Stimulated activated naive CD8-positive, alpha-beta T cell treated with anti-CD3 and anti-CD28 coated beads, Interleukin-15, amount 100 ng/mL, for 72 hours (primary cell): ENCODE measurements at places on chromosomes 11 and 22.

DNA sequence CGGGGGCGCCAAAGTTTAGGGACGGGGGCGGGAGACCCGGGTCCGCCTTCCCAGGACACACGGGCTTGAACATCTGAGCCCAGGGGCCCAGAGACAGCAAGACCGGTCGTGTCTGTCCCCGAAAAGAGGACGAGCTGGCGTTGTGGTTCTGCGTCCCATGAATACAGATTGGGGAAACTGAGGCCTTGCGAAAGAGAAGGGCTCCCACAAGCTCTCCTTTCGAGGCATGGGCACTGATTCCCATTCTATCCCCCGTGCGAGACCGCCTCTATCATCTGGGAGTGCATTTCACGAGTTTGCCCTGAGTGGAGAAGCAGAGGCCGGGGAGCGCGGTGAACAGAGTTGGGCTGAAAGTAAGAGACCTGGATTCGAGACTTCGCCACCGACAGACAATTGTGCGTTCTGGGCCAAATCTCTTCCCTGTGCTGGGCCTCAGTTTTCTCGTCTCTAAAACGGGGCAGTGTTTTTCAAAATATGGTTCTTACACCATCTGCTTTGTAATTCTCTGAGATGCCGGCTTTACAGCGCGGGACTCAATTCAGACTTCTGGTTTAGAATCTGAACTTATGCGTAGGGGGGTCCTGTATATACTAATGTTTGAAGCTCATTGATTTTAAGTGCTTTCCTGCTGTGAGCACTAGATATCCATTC is 471 bp downstream of the RNF185 start:
- no peak for DNase-seq

DNA sequence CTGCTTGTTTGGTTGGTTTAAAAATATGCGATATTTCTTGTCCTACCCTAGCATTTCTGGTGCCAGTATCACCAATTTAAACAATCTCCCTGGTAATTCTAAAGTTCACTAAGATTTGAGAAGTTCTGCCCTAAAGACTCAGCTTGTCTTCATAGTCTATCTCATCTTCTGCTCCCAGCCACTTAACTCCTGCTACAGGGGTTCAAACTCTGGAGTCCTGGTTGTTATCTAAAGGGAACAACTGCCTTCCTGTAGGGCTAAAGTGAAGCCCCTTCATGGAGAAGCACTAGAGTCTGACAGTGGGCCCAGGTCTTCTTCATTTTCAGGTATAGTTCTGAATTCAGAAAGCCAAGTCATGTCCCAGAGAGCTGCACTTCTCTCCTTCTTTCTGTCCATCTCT is 73.2 kb downstream of the CTNND1 start:
- no peak for DNase-seq

DNA sequence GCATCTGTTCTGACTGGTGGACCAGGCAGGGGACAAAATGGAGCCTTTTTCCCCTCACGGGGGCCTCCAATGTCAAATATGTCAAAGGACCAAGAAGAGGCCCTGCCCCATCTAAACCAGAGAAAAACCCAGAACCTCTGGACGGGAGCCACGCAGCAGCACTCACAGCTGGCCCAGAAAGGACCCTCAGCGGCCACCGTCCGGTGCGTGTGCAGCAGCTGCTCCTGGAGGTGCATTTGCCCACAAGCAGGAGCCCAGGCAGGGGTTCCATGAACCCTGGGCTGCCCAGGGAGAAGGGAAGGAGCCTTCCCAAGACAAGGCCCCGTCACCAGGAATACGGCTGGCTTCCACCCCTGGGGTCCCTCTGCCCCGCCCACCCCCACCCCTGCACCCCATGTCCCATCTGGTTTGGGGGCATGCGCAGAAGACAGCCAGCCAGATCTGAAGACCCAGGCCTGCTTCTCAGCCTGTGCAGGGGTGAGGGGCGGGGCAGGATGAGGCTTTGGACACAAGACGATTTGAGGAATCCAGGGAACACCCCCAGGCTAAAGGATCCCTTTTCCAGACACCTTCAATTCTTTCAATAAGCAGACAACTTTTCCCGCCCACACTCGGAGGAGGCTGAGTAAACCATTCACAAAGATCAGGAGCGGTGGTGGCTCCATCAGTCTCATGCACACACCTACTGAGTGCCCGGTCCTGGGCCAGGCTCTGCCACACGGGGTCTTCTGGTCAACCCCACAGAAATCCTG is 423.1 kb downstream of the SHANK2 start:
- no peak for DNase-seq

GRCh38 chr11:122642472-122642922 is 13.0 kb upstream of the UBASH3B start:
- DNase-seq: no peak

DNA sequence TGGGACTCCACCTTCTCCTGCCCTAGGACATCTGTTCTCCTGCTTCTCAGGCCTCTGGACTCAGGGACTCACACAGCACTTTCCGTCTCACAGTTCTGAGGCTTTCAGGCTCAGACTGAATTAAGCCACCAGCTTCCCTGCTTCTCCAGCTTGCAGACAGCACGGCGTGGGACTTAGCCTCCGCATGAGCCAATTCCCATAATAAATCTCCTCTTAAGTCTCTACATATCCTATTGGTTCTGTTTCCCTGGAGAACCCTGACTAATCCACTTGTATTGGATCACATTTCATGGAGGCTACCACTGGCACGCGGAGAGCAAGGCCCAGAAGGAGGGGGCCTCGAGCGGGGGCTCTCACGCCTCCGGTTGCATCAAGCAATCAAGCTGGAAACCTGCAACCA is 1313.6 kb downstream of the TBC1D22A start:
- no peak for DNase-seq

GRCh38 chr11:26418386-26418912 is 86.5 kb downstream of the ANO3 start:
- no peak for DNase-seq

DNA sequence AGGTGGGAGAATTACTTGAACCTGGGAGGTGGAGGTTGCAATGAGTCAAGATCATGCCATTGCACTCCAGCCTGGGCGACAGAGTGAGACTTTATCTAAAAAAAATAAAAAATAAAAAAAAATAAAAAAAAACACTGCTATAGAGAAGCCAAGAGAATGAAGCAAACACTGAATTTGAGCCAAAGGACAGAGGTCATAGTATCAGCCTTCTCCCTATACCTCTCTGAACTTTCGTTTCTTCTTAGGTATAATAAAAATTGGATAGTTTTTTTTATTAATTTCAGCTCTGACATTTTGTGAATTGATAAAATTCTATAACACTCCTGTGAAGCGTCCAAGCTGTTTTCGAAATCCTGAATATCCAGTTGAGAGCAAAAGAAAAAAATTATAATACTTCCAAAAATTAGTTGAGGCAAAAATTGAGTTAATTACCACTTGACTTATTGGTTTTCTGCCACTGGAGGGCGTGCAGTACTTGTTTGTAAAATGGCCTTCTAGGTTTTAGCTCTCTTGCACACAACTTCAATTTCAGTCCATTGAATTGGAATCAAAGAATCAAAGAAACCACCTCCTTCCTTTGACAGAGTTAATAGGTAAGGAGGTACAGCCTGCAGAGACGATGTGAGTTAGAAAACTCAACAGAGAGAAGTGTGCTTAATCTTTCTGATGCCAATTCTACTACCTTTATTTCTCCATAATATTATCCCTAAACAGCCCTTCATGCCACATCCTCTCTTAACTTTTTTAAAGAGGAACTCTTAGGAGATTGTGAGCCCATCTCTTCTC is 143.2 kb downstream of the BBOX1 start:
- peak; percentile 14 for DNase-seq
